ENCODE measurements at places on chromosomes 2 and 18.

GRCh38 chr2:190526105-190526750 is 8.3 kb downstream of the NEMP2 start:
- no peak for DNase-seq

DNA sequence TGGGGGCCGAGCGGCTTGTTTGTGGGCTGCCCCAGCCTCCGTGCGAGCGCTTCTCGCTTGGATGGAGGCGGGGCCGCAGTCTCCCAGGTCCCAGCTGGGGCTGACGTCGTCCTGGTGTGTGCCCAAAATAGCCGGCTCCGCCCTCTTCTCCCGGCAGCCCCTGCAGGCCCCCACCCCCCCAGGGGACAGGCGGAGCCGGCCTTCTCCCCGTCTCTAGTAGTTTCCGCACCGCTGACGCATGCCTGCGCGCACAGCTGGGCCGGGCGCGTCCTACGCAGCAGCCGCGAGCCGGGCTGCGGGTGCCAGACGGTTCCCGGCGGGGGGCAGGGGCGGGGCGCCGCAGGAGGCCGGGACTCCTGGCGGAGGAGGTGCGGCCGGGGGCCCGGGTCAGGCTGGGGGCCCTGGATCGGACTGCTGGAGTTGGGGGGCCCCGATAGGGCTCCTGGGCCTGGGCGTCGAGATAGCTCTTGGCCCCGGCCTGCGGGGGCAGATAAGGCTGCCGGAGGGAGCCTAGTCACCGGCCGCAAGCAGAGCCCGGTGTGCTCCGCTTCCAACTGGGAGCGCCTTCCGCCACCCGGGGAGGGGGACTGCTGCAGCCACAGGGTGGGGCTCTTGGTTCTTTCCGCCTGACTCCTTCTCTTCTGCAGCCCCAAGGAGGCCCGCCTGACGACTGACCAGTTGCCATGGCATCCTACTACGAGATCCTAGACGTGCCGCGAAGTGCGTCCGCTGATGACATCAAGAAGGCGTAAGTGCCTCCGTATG is at the start of gene DNAJB2:
DNAJB2 (plus strand) TSS at position 216 of the 765 bp plus-strand sequence; CDS start at position 684, 468 bp downstream.
- DNase-seq, result peak; percentile 99

DNA sequence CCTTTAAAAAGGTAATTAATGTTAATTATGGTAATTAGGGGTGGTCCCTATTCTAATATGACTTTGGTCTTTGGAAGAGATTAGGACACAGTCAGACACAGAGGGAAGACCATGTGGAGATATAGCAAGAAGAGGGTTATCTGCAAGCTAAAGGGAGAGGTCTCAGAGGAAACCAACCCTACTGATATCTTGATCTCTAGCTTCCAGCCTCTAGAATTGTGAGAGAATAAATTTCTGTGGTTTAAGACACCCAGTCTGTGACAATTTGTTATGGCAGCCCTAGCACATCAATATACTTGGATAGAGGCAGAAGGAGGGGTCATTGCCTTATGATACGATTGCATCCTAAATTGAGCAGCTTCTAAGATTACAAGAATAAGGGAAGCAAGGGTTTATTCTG is 21.3 kb upstream of the NT5C1B start:
- no peak for DNase-seq

GRCh38 chr2:238908960-238909951 is 61.4 kb downstream of the TWIST2 start:
- DNase-seq, result no peak

DNA sequence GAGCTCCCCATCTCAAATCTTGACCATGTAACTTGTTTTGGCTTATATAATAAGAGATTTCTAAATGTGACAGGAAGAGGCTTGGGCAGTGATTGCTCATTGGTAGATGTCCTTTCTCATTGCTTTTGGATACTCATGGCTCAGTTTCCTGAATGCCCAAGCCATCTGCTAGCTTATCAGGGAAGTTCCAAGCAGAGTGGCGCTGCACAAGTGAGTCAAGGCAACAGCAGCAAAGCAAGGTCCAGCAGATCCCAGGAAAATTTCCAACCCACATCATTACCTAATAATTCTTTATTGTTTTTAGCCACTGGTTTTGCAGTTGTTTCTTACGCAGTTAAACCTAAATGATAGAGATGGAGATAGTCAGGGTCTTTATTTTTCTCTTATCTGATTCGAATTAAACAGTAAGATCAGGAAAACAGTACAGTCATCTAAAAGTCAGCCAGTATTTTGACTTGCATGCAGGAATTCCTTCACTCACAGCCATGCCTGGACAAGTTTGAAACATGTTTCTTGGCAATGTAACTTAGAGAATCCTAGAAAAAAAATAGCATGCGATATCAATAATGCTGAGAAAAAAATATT is 349.7 kb upstream of the TMEFF2 start:
- DNase-seq, result no peak

GRCh38 chr18:50819728-50820378 is at the start of gene MRO:
TSS of gene MRO (minus strand) at chr18:50820016. CDS start at chr18:50809400, 10,616 bp downstream.
- DNase-seq, result peak; percentile 85

GRCh38 chr18:57890266-57890665 is 87.2 kb upstream of the ATP8B1 start:
- DNase-seq, result no peak

DNA sequence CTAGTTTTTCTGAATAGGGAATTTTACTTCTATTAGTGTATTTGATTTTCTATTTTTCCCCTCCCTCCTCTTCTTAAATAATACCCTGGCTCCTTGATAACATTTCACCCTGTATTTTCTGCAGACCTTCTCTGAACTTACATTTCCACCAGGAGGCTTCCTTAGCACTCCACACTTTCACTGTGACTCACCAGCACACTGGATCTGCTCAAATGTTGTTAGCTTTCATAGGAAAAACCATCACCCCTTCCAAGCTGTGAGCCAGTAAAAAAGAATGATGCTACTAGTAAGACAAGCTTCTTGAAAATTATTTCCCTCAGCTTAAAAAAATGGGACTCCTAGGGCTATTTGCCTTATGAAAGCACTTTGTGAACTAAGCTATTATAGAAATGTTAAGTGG is 16.1 kb downstream of the SUPT7L start:
- DNase-seq, result no peak

GRCh38 chr2:223071139-223071538 is 19.1 kb downstream of the KCNE4 start:
- DNase-seq, result no peak

GRCh38 chr2:99488539-99489062 is 1.2 kb downstream of the REV1 start:
- DNase-seq, result peak; percentile 50

GRCh38 chr2:217617616-217618022 is 385.2 kb downstream of the TNS1 start:
- DNase-seq, result no peak

- DNase-seq, result no peak
Measured at GRCh38 chr2:114222344-114222743, 220.1 kb upstream of the DPP10 start.

Measured in GM12865 (cell line).